ENCODE measurements at places on chromosomes 1 and 21.

DNA sequence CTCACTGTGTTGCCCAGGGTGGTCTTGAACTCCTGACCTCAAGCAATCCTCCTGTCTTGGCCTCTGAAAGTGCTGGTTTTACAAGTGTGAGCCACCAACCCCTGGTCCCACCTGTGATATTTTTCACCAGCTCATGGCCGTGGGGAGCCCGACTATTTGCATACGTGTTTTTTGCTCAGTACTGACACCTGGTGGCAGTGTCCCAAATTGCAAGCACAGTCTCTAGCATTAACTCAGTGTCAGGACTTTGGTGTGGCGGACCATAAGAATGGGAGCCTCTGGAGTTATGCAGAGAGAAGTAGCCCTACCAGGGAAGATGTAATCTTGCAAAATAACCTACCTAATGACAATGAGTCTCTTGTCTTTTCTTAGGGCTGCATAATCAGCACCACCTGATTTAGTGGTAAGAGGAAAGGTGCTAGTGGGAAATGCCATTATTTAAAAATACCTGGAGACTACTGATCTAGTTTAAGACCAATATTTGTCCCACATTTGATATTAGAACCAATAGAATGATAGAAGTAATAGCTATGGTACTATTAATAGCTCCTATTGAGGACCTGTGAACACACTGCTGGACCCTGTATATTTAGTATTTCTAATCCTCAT is 305.4 kb downstream of the DISC1 start:
- DNase-seq: peak; percentile 30

- no peak for DNase-seq
Measured at GRCh38 chr21:32307706-32308105, 9.1 kb downstream of the MRAP start.

- DNase-seq: no peak
Measured at GRCh38 chr1:29280409-29281131, 44.2 kb downstream of the PTPRU start.

DNA sequence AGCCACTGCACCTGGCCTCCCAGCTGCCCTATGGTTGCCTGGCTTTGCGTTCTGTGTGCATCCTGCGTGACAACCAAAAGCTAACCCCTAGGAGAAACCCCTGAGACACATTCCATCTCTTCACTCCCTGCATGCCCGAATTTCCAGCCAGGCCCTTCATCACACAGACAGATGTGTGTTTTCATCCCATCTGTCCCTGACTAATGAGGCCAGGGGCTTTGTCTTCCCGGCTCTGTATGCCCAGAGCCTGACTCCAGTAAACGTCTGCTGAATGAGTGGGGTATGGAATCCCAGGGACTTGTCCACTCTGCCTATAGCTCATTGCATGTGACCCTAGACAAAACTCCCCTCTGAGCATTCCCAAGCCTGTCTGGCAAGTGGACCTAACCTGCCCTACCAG is 9.6 kb downstream of the ESPN start:
- DNase-seq: no peak

GRCh38 chr1:161206411-161207140 is 4.4 kb downstream of the NDUFS2 start:
- no peak for DNase-seq

GRCh38 chr1:59027177-59027576 is 243.3 kb upstream of the JUN start:
- no peak for DNase-seq

DNA sequence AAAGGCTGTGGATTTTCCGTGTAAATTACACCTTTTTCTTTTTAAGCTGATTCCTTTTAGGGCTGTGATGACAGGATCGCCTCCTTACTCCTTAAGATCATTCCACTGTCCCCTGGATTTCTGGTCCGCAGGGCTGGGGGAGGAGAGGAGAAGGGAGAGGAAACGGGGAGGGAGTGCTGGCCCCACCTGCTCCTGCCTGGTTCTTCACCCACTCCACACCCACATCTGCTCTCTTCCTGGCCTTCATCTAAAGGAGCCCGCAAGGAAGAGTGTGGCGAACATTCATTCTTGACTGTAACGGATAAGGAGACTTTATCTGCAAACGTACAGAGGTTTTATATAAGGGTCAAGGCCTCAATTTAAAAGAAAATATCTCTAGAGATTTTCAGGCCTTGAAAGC is 242.0 kb downstream of the RHOU start:
- DNase-seq: no peak

DNA sequence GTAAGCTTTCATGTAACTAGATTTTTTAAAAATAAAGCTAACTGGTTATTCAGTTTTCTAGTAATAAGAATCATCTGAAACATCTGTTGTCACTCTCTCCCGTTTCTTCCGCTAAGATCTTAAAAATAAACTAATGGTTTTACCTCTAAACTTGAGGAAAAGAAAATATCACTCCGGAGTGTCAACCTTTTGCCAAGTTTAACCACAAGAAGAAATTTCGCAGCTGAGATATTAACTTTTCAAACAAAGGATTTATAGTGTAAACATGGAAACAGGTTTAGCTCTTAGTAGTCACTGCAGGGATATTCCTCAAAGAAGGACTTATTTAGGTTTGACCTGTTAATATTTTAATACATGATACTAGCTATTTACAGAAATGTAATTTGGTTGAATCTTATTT is 954.9 kb downstream of the ADGRL2 start:
- DNase-seq: no peak

- peak; percentile 29 for DNase-seq
Measured at GRCh38 chr1:109040989-109041620, 797 bp downstream of the WDR47 start.

GRCh38 chr1:84642774-84643173 is 47.5 kb downstream of the SSX2IP start:
- no peak for DNase-seq

DNA sequence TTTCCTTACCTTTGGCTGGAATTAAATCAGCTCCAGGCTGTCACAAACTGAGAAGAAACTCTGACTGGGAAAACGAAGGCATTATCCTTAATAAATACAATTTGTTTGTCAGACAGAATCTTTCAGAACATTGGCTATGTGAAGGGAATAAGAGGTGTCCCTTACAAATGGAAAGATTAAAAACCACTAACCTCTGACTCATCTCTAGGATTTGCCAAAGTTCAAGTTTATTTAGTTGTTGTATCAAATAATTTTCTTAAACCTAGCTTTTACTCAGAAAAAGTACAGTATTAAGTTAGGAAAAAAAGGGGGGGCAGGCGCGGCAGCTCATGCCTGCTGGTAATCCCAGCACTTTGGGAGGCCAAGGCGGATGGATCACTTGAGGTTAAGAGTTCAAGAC is 15.7 kb downstream of the SERTAD4 start:
- DNase-seq: no peak

GRCh38 chr1:201515062-201515750 is 8.3 kb upstream of the CSRP1 start:
- DNase-seq: no peak

GRCh38 chr1:74771913-74772515 is 39.1 kb downstream of the TYW3 start:
- peak; percentile 33 for DNase-seq

Measured in MV-4-11 (cell line).